ENCODE measurements at places on chromosomes 7 and 10.

DNA sequence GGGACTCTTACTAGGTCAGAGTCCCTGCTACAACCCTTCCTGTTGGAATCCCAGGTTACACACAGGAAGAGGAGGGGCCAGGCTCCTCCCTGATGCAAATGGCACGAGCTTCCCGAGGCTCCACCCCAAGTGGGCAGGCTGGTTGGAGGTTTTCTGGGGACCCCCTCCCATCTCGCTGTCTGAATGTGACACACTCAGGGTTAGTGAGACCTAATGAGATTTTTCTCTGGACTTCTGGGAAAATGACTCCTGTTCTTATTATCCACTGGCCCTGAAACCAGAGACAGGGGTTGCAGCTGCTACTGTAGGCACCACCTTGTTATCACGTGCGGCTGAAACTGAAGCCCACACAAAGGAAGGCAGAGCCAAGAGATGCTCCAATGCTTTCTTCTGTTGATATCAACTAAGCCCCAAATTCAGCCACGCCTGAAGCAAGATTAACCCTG is 103.3 kb downstream of the FAM107B start:
- no peak for DNase-seq

DNA sequence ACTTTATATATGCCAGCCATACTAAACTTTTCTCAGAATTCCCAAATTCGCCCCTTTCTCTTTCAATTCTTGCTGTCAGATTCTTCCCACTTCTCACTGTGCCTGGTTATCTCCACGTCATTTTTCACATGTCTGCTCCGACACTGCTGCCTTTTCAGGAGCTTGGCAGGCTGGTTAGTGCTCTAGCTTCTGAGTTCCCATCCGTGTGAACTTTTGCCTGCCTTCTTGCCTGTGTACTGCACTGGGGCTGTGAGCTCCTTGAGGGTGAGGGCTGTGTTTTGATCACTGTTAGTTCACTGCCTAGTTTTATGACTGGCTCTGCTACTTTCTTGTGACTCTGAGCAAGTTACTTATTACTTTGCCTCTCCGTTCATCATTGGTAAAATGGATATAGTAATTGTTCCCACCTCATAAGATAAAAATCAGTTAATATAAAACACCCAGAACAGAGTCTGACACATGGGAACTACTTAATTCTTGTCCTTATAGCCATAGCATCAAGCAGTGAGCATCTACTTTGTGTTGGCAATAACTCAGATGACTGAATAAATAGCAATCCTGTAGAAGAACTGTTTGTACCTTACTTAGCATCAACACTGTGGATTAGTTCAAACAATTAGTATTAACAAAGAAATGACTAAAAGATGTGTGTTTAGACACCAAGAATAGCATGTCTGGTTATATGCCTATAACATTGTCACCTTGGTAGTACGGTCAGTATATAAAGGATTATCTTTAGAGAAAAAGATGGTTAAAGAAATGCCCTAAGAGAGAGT is 5.5 kb downstream of the GSTO1 start:
- DNase-seq: no peak

GRCh38 chr10:1411956-1412355 is 325.4 kb downstream of the ADARB2 start:
- no peak for DNase-seq

GRCh38 chr7:103141753-103142404 is 7.0 kb downstream of the NAPEPLD start:
- DNase-seq: no peak

DNA sequence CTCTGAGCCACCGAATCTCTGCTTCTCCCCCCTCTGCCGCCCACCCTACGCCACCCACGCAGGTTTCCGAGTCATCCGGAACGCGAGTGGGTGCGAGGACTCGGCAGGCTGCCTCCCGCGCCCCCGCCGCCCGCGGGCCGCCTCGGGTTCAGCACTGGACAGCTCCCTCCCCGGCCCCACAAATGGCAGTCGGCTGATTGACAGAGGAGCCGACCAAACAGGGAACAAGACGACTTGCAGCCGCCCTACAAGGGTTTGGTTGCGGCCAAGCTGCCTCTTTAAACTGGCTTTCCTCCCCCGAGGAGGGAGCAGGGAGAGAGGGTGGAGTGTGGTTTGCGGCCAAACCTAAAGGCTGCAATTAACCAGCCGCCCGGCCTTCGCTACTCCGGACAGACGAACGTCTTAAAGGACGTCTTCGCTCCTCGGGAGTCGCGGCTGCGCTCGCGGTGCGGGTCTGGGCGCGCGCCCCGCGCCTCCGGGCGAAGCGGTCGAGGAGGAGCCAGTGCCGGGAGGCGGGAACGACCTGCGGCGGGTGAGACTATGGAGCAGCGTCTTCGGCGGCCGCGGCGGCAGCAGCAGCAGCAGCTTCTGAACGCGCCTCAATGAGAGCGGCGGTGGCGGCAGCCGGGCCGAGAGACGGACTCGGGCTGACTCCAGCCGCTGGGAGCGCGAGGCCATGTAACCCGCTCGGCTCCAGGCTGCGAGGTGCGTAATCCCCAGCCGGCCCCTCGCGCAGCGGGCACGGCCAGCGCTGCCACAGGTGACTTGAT is at the start of gene GPR158:
Gene GPR158 (plus strand): TSS at position 541 of the 770 bp plus-strand sequence. CDS start 420 bp downstream, outside the sequence.
- peak; percentile 38 for DNase-seq

DNA sequence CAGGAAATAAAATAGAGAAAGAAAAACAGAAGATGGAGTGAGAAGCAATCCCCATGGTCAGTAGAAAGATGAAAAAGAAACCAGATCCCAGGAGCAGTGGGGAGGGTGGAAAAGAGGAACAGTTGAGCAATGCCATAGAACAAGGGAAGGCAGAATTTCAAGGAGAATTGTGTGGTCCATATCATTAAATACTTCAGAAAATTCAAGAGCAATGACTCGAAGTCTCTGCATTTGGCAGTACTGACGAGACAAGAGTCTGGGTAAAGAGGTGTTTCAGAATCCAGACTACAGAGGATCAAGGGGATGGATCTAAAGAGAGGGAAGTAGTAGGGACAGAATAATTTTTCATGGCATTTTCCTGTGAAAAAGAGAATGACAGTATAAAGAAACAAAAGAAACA is 512.6 kb downstream of the PHTF2 start:
- DNase-seq: no peak

- DNase-seq: no peak
These were observed 65.1 kb downstream of the CALML3 start for GRCh38 chr10:5589661-5590511.

DNA sequence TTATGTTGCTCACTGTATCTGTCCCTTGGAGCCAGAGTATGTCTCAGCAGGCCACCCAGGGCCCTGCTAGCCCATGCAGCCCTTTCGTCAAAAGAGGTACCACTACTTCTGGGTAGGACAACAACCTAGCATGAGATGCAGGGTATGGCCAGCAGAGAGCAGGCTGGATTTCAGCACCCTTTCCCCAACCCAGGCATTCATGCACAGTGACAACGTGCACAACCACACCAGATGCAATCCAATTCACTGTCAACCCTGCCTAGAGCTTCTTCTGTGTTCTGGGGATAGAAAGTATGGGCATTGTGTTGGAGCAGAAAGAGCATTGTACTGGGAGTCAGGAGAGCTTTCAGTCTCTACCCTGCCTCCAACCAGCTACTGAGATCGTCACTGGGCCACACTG is 37.9 kb downstream of the JAZF1 start:
- DNase-seq: no peak
